Activated T-helper 1 cell treated with Interleukin-2 at 50 U/mL for 16 hours (primary cell): ENCODE measurements at places on chromosomes 7 and 10.

- DNase-seq, result no peak
These were observed 29.5 kb downstream of the PLXDC2 start for GRCh38 chr10:19845503-19846368.

DNA sequence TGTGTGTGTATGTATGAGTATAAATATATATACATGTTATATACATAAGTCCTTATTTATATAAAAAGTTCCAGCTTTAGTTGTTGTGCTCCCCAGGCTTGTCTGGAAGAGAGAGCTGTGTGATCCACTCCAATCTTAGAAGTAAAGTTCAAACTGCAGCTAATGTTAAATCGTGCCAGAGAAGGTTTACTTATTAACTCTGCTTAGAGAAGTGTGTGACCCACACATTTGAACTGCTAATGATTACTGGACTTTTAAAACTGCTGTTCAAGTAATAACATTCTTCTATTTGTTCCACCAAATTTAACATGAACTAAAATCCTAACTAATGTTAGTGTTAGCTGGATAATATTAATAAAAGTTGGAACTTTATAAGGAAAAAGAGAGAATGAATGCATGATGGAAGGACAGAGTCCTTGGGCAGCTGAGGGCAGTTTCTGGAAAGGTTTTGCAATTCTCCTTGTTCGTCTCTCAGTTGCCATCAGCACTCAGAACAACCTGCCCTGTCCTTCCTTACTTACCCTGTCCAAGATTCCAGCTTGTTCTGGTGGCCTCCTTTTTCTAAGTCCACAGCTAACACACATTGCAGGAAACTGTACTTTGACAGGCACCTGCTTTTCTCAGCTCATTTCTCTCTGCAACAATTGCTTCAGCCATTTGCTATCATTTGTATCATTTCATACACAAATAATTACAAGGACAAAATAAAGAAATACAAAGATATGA, 162.6 kb downstream of the FAM107B start:
- no peak for DNase-seq

- no peak for DNase-seq
These were observed 125.3 kb upstream of the STARD3NL start for GRCh38 chr7:38052786-38053185.

- DNase-seq, result no peak
These were observed 118.1 kb downstream of the SRI start for GRCh38 chr7:88101769-88102168.

DNA sequence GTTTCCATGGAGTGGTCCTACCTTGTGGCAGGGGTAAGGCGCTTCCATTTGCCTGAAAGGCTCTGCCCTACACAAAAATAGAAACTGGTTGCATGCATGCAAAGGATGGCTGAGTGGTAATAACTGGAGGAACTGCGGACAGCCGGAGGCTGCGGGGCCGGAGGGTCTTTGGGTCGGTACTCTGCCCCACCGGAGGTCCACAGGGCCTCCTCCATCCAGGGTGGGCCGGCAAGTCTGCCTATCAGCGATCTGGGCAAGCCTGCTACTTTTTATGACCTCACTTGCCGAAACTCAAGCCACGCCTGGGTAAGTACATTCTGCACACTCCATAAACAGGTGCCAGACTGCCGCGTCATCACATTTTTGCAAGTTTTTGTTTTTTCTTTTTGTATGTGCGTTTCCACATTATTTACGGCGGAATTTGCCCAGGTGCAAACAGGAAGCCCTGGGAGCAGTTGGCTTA, 30.0 kb downstream of the TACC2 start:
- no peak for DNase-seq

DNA sequence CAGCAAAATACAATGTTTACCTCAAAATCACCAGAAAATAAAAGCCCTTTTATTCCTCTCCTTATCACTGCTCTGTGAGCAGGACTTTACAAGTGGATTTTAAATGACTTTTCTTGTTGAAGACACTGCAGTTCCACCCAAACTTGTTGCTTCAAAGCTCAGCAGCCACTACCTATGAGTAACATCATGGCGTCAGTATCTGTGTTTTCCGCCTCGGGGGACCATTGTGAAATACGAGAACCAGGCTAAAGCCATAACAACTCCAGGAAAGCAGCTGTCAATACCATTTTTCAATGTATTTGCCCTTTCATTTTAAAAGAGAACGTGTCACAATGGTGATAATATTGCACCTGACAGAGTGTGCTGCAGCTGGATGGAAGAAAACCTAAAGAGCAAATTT, 284.0 kb upstream of the RNF32 start:
- DNase-seq, result no peak

- no peak for DNase-seq
These were observed 35.8 kb downstream of the DNAJC9 start for GRCh38 chr10:73211106-73211811.

- no peak for DNase-seq
These were observed 4.6 kb downstream of the DUSP5 start for GRCh38 chr10:110502072-110502845.

DNA sequence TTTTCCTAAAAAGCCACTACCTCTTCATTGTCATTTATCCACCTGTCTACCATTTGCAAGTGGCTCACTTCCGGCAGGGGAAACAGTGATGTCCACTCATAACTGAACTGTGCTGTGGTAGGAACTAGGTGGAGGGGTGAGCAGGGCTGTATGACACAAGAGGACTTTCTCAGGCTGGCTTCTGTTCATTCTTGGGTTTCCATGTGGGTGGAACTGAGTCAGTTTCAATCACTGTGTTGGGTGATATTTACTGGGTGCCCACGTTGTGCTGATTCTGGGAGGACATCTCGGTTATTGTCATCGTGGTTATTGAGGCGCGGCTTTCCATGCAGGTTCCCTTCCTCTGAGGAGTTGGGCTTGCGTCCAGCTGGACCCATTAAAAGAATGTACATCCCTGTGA, 38.8 kb downstream of the RAMP3 start:
- DNase-seq, result no peak

GRCh38 chr10:127576740-127577161, 27.6 kb downstream of the NPS start:
- no peak for DNase-seq

- DNase-seq, result no peak
These were observed 45.5 kb upstream of the PRSS1 start for GRCh38 chr7:142703655-142704305.

DNA sequence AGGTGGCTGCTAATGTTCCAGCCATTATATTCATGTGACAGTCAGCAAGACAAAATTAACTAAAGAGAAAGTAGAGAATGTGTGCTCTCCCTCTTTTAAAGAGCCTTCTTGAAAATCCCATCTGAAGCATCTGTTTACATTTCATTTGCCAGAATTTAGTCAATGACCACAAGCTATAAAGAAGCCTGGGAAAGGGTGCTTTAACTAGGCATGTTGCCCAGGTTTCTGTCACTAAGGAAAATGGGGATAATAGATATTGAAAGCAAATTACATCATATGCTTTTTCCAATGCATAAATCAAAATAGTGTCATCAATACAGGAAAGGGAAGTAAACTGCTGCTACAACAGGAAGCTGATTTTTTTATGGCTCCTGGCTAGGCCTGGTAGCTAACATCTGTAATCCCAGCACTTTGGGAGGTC, 67.7 kb downstream of the ELAPOR2 start:
- DNase-seq, result no peak

GRCh38 chr7:116216956-116217571, 6.7 kb downstream of the TES start:
- DNase-seq, result no peak

GRCh38 chr7:138907850-138908249, 73.3 kb downstream of the KIAA1549 start:
- no peak for DNase-seq

DNA sequence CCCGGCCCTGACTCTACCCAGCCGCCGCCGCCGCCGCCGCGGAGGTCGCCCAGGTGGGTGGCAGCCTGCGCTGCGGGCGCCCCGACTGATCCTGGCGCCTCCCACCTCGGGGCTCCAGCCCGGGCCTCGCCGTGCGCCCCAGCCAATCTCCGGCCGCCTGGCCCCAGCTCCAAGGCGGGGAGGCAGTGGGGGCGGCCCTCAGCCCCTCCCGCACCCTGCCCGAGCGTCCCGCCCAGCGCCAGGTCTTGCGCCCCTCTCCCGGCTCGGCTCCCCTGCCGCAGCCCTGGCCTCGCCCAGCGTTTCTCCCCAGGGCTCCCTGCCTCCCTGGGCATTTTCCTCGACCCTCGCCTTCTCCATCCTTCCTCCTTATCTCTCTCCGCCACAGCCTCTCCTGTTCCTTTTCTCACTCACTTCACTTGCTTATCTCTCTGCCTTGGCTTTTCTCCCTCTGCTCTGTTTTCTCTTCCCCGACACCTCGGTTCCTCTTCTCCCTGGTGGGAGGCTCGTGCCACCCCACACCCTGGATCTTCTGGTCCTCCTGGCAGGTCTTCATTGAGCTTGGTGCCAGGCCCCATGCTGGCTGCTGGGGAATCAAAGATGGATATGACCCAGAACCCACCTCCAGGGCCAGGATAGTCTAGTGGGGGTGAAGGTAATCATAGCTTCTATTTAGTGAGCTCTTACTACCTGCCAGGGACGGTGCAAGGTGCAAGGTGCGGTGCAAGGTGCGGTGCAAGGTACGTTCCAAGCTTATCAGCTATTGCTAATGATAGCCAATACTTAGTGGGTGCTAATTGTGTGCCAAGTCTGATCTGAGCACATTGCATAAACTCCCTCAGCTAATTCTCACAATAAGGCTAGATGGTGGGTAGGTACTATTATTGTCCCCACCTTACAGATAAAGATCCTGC, at the start of gene SFRP5:
TSS of gene SFRP5 (minus strand) at position 87 of the 911 bp plus-strand sequence. CDS start 166 bp downstream, outside the sequence.
- DNase-seq, result no peak

GRCh38 chr10:110681023-110681681, 37.0 kb downstream of the RBM20 start:
- no peak for DNase-seq

- DNase-seq, result no peak
These were observed 54.5 kb downstream of the GSDME start for GRCh38 chr7:24702755-24703154.

GRCh38 chr7:116524609-116525297, at the start of gene CAV1:
Gene CAV1, plus strand, starts transcription at chr7:116525036. Its CDS starts 27 bp downstream, at chr7:116525063.
- DNase-seq, result no peak

DNA sequence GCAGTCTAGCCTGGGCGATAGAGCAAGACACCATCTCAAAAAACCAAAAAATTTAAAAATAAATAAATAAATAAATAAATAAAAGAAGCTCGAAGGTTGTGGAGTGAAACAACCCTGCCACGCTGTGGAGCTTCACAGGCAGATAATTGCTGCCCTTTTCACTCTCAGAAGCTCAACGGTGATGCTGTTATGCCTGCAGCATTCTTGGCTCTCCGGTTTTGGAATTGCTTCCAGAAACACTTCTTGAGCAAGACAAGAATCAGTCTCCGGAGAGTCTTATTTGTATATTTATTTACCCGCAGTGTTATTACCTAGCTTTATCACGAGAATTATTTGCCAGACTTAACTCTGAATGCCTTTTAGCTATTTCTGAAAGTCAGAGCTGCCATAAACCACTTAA, 40.5 kb upstream of the UBE2H start:
- DNase-seq, result no peak
